GM12865 (cell line): ENCODE measurements at places on chromosomes 7 and 10.
A peak's percentile ranks its signal among the peaks of the same experiment; 100 is the strongest.

- DNase-seq, result no peak
Observed at GRCh38 chr10:131788386-131788785, 112.4 kb upstream of the PPP2R2D start.

DNA sequence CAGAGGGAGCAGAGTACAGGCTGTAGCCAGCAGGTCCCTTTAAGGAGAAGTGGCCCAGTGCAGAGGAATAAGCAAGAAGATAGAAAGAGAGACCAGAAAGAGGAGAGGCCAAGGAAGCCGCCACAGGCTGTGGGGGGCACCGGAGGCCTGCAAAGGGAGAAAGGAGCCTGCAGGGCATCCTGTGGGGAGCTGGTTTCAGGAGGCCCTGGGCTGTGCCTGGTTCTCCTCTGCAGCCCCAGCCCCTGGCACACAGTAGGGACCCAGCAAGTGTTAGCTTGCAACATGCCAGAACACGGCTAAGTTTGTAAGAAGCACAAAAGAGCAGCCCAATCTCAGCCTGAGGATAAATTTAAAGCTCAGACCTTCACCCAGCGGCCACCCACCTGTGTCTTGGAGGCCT lies 12.3 kb upstream of the C10orf71 start:
- no peak for DNase-seq

DNA sequence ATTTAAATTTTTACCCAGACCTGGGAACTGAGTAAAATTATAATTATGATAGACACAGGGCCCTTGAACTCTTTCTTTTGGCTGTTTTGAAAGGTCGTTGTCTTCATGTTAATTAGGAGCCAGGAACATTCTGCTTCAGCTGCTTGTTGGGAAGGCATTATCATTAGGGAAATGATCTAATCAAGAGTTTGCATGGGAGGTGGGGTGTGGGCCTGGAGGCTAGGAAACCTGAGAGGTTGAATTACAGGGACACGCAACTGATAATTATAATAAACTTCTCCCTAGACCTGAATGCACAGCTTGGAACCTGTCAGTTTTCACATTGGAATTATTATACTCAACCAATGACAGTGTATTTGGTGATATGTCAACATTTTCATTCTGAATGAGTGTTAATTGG lies 237.7 kb downstream of the CACNB2 start:
- no peak for DNase-seq

GRCh38 chr10:131119626-131120355 lies 191.7 kb downstream of the TCERG1L start:
- no peak for DNase-seq

DNA sequence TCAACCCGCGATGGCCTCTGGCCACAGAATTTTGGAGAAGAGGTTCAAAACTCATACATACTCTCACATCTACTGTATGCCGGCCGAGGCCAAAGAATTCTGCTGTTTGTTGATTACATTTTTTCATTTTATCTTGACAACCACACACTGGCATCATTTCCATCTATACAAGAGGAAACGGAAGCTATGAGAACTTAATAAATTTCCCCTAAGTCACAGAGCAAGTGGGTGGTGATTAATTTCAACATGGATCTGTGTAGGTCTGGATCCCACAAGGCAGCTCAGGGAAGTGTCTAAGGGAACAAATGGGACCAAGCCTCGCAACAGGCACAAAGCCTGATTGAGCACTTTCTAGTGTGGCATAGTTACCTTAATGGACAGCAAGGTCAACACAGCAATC lies 18.0 kb downstream of the ELMO1 start:
- DNase-seq, result no peak

DNA sequence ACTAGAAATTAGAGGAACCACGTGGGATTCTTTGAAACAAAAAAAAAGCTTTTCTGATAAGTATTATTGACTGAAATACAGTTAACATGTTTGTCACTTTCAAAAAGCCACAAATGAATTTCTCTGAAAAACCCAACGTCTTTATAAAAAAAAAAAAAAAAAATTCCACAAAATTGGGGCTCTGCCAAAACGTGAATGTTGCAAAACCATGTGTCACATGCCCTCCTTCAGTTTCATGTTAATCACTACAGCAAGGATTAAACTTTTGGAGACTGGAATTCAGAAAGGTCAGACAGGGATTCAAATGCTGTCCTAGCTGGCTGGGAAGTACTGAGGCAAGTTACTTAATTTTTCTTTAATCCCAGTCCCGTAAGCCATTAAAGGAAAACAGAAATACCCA lies 278.0 kb upstream of the KLF14 start:
- DNase-seq, result no peak

DNA sequence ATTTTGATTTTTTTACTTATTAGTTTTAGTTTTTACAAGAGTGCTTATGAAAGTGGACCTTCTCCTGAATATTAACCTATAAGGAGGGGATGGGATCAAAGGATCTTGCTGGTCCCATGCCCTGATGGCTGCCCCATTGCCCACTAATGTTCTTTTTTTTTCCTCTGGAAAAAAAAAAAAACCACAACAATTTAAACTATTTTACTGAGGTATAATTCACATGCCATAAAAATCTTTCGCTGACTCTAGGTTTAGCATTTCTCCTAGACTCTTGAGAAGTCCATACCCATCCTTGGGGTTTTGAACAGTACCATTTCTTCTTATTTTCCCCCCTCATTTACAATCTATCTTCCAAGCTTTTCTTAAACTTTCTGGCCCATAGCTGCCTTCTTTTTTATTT lies 481.8 kb downstream of the TFEC start:
- no peak for DNase-seq

DNA sequence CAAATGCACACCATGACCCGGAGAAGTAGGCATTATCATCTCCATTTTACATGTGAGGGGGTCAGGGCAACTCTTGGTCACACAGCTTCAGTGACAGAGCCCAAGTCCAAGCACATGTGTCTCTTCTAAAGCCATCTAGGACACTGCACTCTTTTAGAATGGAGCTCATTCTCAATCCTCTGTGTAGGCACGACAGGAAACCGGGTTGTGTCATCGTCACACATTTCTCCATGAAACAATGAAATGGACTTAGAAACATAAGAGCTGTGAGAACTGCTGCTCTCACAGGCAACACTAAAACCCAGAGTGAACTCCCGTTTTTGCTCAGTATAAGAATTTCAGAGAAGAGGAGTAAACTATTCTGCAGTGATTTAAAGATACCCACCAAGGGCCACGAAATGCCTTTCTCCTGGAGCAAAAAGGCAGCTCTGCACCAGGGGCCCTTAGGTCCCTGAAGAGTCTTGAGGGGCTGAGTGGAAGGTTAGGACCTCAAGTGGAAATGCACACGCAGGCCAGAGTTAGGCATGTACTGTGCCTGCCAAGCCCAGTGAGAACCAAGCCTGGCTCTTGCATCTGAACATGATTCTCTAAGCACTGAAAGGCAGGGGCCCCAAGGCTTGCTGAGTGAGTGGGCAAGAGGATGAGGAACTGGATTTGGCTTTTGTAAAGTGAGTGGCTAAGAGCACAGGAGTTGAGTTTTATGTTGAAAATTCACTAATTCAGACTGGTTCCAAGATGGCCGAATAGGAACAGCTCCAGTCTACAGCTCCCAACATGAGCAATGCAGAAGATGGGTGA lies 13.3 kb downstream of the ALOX5 start:
- no peak for DNase-seq

DNA sequence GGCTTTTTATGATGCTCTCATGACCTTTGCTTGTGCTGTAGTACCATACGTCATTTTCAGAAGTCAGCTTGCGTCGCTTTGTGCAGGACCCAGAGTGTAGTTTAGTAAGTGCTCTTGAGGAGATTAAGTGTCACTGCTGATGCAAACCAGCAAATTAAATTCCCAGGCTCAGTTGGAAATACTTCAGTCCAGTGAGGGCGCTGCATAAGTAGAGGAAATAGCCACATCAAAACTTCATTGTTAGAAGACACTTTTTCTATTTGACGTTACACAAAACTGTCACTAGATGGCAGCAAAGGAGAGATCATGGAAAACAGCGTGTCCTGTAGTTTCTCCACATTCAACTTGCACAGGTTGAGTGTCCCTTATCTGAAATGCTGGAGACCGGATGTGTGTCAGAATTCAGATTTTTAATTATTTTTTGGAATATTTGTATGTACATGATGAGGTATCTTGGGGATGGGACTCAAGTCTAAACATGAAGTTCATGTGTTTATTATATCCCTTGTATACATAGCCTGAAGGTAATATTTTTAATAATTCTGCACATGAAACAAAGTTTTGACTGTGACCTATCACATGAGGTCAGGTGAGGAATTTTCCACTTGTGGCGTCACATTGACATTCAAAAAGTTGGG lies 7.9 kb downstream of the ZNF22 start:
- peak; percentile 77 for DNase-seq

GRCh38 chr10:132173185-132173584 lies 13.6 kb upstream of the DPYSL4 start:
- no peak for DNase-seq

GRCh38 chr10:44045020-44045419 lies 339.9 kb downstream of the CXCL12 start:
- DNase-seq, result no peak

GRCh38 chr10:112376396-112376790 lies 2.5 kb downstream of the ACSL5 start:
- DNase-seq, result peak; percentile 33

GRCh38 chr7:140478246-140479061 lies 851 bp downstream of the MKRN1 start:
- peak; percentile 57 for DNase-seq

- peak; percentile 34 for DNase-seq
Observed at GRCh38 chr10:127945341-127945758, 38.4 kb downstream of the PTPRE start.

DNA sequence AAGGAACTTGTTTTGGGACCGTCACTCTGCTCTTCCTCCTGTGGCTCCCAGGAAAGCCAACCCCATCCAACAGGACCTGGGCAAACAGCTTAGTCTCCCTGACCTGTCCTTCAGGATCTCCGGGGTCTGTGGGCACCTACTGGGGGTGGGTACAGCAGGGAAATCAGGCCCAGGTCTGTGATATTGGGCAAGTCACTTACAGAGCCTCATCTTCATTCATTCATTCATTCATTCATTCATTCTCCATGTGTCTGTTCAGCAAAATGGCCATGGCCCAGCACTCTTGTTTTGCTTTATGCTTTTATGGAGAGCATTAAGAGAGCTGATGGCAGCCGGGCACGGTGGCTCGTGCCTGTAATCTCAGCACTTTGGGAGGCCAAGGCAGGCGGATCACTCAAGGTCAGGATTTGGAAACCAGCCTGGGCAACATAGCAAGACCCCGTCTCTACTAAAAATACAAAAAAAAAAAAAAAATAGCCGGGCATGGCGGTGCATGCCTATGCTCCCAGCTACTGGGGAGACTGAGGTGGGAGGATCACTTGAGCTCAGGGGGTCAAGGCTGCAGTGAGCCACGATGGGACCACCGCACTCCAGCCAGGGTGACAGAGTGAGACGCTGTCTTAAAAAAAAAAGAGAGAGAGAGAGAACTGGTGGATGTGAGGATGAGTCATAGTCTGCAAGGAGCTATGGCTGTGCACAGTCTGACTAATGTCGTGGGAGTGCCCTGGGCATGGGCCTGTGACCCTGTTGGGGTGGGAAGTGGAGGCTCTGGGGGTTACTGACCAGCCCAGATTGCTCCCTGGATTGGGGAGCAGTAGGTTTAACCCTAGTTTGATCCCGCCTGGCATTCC lies 54.3 kb downstream of the CLIP2 start:
- DNase-seq, result no peak

- DNase-seq, result no peak
Observed at GRCh38 chr10:63699785-63700613, 178.8 kb downstream of the REEP3 start.

DNA sequence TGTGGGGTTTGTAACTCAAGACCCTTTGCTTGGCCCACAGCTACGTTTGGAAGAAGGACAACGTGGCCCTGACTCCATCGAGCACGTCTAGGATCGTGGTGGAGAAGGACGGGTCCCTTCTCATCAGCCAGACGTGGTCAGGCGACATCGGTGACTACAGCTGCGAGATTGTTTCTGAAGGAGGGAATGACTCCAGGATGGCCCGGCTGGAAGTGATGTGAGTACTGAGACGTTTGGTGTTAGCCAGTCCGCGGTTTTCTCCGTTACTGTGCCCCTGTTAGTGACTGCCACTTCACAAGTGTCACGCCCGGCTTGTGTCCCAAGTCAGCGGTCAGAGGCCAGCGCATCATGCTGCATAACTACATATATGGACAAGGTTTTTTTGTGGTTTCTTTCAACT lies 673.3 kb downstream of the SDK1 start:
- DNase-seq, result no peak

DNA sequence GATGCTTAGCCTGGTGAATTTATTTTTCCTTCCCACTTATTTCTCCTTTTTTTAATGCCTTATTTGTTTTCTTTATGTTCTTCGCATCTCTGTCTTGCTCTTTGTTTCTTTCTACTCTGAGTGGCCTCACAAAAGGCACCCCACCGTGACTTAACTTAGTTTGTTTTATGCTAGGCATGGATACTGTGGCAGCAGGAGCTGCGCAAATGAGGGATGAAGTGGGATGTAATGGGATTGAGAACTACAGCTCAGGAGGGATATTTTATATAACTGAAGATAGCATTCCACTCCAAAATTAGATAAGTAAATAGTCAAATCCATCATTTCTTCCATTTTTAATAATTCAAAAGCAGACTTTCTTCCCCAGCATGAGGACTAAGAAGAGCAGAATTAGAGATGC lies 1.7 kb upstream of the CACNA2D1 start:
- no peak for DNase-seq

DNA sequence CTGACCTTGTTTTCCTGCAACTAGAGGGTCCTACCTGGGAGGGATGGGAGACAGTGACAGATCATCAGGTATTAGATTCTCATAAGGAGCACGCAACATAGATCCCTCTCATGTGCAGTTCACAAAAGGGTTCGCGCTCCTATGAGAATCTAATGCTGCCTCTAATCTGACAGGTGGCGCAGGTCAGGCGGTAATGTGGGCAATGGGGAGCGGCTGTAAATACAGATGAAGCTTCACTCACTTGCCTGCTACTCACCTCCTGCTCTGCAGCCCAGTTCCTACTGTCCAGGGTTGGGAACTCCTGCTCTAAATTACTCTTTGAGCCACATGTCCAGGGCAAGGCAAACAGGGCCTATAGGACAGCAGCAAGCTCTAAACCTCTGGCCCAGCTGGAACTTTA lies 46.2 kb downstream of the GFRA1 start:
- no peak for DNase-seq

DNA sequence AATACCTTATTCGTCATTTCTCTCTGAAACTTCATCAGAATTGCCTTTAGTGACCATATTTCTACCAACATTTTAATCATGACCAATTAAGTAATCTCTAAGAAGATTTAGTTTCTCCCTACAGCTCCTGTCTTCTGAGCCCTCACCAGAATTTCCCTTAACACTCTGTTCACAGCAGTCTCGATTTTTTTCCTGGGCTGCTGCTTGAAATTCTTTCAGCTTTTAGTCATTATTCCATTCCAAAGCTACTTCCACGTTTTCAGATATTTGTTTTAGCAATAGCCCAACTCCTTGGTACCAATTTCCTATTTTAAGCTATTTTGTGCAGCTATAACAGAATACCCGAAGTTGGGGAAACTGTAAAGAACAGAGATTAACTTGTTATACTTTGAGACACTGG lies 192.4 kb upstream of the DKK1 start:
- no peak for DNase-seq
